ENCODE measurements at places on chromosomes 2 and 18.
A peak's percentile ranks its signal among the peaks of the same experiment; 100 is the strongest.

DNA sequence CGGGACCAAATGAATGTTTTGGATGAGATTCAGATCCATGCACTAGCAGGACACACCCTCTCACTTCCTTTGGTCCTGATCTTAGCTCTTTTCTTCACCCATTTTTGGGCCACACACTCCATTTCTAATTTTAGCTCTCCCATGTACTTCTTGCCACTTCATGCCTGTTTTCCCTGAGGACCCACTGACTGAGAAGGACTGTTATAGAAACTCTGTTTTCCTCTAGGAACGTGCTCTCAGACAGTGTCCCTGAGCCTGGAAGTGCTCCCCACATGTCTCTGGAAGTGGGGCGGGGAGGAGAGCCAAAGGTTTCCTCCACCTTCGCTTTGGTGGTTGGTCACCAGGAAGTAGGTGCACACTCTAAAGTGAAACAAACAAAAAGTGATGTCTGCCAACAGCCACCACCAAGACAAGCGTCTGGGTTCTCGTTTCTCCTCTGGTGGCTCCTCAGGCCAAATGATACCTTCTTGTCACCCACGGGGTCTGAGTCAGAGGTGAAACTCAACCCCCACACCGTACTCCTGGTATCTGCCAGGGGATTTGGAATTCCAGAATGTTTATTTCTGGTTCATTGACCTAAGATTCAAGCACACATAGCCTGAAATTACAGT lies 74.7 kb downstream of the MERTK start:
- no peak for DNase-seq

DNA sequence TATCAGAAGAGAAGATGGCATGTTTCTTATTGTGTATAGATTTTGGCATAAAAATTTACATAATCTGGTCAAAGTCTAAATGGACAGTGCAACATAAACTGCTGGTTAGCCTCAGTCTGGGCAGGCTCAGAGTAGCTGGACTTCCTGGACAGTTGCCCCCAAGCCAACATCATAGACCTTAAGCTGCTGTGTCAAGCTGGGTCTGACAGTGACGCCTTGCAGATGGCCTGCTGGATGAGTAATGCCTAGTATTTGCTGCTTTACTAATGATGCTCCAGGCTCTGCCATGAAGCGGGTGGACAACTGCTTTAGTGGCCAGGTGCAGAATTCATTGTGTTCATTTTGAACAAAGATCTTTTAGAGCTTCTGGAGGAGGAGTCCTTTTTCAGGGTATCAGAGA lies 603.7 kb upstream of the ZEB2 start:
- no peak for DNase-seq

DNA sequence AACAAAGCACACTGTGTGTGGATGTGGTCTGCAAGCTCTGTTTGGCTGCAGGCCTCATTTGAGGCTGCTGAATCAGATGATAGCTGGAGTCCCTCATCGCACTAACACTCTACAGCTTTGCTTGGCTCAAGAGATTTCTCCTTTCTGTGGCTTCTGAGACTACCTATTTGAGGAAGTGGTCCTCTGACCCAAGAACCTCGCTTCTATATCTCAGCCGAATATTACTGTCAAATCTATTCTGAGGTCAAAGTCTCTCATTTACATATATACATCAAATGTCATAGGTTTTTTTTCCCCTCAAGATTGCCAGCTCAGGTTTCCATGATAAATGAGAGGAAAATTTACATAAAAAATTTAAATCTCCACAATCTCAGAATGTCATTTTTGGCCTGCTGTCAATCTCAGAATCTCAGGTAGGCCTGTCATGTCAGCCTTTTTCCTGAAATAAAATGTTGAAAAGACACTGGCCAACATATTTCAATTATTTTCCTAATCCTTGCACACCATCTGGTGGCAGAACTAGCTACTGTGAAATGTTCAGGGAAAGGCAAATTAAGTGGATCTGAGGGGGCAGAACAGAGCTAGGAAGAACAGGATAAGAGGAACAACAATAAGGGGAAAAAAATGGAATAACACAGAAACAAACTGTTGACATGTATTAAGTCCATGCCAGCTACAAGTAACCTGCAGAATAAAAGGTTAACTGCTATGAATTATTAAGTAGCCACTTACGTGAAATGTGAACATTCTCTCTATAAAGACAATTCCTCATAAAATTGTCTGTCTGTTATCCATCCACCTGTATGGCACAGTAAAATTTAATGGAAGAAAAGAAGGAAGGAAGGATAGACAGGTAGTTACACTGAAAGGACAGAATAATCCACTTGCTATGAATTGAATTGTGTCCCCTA lies 39.3 kb downstream of the AP1S3 start:
- DNase-seq = no peak

GRCh38 chr2:231687133-231687852 lies 21.0 kb upstream of the PTMA start:
- DNase-seq = peak; percentile 42

GRCh38 chr2:235939471-235939870 lies 228.7 kb downstream of the GBX2 start:
- DNase-seq = no peak

DNA sequence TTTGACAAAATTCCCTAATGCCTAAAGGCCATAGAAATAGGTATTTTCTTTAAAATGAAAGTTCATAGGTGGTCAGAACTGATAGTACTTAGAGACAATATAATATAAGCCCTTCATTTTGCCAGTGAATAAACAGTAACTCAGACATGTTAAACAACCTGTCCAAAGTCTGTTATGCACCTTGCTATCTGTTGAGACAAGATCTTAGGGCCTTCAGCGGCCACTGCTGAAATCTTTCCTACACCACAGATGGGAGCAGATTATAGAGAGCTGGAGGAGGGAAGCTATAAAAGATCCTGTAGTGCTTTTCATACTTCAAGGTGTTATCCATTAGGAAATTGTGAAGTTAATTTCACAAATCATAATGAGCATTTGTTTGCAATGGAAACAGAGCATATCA lies 13.8 kb downstream of the CERKL start:
- DNase-seq = no peak

GRCh38 chr2:207472343-207473048 lies 57.3 kb upstream of the CREB1 start:
- no peak for DNase-seq

GRCh38 chr2:62152000-62152399 lies 43.9 kb upstream of the B3GNT2 start:
- DNase-seq = no peak

GRCh38 chr2:25229279-25230197 lies 61.2 kb upstream of the POMC start:
- DNase-seq = no peak

GRCh38 chr2:86414996-86415395 lies 26.2 kb upstream of the KDM3A start:
- DNase-seq = no peak

DNA sequence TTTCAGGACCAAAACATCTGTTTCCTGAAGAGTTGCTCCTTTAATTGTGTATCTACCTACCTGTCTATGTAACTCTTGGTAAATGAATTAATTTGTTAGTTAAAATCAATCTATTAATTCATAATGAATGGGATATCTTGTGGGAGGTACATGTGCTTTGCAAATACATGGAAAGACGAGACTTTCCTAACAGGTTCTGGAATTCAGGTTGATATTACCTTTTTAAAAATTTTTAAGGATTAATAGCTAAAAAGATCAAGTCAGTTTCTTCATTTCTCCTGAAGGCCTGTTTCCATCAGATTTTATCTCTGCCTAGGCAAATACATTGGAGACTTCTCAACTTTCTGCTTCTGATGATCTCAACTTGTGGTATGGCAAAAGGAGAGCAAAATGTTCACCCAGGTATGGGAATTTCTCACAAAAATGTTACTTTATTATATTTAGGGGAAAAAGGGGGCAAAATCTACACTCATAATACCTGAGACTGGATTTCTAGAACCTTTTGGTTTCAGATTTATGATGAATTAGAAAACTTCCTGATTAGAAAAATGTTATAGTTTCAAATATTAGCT lies 7.4 kb downstream of the TFPI start:
- no peak for DNase-seq

- no peak for DNase-seq
These were observed 129.3 kb upstream of the UNC80 start for GRCh38 chr2:209642146-209642820.

GRCh38 chr2:7570247-7570646 lies 653.0 kb downstream of the RNF144A start:
- no peak for DNase-seq

- no peak for DNase-seq
These were observed 5.5 kb downstream of the EN1 start for GRCh38 chr2:118841828-118842461.

- no peak for DNase-seq
These were observed 63.0 kb upstream of the ACVR1C start for GRCh38 chr2:157691695-157692094.

DNA sequence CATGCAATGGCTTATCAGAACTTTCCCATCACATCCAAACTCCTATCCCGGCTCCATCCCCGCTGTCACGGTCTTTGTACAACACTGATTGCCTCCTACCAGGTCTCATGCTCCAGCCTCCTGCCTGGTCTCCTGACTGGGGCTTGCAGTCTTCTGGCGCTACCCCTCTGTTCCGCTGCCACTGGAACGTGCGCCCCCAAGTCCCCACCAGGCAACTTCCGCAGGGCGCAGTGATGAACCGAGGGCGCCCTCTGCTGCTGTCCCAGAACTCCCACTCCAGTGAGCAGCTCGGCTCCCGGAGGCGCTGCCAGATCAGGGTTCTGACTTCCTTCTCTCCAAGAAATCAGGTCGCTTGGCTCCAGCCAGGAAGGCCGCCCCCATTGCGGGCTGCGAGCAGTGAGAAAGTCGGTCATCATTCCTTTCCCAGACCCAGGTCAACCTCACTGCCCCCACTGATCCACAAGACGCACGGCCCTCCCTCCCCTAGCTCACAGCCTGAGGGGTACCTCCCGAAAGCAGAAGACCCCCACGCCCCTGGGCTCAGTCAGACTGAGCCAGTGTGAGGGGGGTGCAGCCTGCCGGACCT lies 43.9 kb upstream of the RAB11FIP5 start:
- peak; percentile 57 for DNase-seq

GRCh38 chr2:16248571-16249105 lies 308.3 kb downstream of the MYCN start:
- DNase-seq = no peak

- DNase-seq = no peak
These were observed 9.4 kb upstream of the TACR1 start for GRCh38 chr2:75208738-75209137.

DNA sequence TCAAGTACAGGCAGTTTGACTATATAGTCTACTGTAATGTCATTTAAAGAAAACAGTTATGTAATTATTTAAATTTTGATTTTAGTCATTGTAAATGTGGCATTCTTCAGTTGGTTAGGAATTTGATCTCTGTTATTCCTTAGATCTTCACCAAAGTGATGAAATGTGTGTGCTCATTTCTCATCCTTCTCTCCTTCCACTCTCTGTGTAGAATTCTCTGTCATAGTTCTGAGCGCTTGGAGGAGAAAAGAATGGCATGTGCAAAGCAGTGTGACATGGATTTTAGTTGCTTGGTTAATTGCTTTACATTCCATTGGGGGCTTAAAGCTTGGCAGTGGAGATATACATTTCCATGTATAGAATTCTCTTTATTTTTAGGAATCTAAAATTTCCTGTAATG lies 14.8 kb downstream of the PIK3C3 start:
- no peak for DNase-seq

- DNase-seq = no peak
These were observed 67.0 kb upstream of the OSR1 start for GRCh38 chr2:19425419-19425818.

DNA sequence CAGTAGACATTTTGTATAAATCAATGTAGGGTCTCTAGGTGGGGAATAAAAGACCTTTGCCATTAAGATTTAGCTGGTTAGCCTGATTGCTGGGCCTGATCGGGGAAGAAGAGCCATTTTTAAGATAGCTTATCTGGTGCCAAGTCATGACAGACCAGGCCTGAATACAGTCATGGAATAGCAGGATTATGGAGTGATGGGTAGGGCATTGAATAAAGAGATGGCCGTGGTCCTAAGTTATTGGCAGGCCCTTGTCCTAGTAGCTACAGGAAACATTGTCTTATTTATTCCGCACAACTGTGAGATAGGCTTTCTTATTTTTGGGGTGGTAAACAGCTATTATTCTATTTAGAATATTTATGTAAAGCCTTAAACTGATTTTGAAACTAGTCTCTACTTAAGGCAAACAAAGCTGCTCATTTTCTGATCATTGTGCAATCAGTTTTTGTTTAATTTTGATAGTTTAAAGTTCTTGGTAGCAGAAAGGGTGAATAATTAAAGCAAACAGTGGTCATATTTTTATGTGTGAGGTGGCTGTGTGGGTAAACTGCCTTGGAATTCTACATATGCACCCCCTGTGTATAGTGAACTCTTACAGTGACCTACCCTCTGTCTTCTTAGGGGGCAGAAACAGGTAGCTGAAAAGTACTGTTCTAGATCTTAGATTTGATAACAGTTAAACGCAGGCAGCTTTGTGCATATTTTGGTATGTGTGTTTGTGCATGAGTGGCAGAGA lies 22.6 kb downstream of the ZNF236 start:
- DNase-seq = no peak

DNA sequence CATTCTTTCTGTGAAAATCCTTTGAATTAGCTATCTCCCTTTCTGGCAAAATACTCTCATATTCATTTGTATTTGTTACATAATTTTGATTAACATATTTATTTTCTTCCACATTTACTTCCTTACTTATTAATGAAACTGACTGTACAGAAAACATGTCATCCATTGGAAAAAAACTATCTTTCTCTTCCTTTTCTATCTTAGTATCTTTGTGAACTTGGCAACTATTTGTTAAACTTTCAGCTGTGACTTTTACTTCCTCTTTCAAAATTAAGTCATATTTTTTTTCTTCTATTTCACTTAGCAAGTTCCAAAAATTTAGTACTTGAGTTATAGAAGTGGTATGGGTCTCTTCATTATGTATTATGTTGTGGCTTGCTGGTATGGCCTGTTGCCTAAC lies 2.6 kb downstream of the RAD51AP2 start:
- DNase-seq = no peak

- DNase-seq = no peak
These were observed 12.6 kb upstream of the ATRAID start for GRCh38 chr2:27199241-27199640.

GRCh38 chr2:108287169-108287568 lies 1.5 kb upstream of the SULT1C2 start:
- DNase-seq = no peak

DNA sequence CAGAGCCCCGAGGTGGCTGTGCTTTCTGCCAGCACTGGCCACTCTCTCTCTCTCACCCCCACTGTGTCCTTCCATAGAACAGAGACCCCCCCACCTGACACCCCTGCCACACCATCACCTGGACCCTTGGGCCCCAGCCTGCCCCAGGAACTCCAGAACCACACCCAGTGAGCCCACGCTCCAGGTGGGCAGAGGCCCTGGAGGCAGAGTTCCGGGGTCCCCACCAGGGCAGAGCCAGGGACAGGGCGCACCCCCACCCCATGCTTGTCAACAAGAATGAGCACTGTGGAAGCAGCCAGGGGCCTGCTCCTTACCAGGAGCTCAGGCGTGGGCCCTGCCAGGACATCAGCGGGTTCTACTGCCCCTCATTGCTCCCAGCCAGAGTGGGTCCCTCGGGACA lies 14.6 kb downstream of the PASK start:
- no peak for DNase-seq

- DNase-seq = no peak
These were observed 90.6 kb downstream of the SEPTIN10 start for GRCh38 chr2:109523121-109523520.
